ENCODE measurements at places on chromosomes 1 and 21.
A peak's percentile ranks its signal among the peaks of the same experiment; 100 is the strongest.

GRCh38 chr1:151156515-151156819 lies at the start of gene TNFAIP8L2:
TNFAIP8L2 (plus strand) TSS chr1:151156649; CDS start chr1:151158698, 2,049 bp downstream.
- DNase-seq = peak; percentile 57

DNA sequence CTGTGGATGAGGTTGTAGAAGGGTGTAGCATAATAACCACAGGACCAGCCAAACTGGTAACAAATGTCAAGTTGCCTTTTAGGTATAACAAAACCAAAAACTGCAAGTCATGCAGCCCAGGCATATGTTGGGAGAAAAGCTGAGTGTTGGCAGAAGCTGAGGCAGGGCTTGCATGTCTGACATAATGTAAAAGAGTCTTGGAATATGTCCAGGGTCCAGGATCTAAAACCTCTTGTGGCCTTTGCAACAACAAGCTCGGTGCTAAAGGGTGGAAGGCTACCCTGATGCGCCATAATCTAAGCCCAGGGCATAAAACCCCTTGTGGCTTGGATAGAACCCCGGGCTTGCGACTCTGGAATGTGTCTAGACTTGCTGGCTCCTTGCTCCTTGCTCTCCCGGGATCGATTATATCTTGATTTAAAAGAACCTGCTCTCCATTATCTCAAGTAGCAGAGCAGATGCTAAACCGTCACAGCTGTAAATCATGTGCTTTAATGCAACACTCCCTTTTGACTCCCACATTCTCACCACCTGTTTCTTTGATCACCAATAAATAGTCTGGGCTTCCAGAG lies 26.5 kb upstream of the SLC35A3 start:
- DNase-seq = no peak

- no peak for DNase-seq
These were observed 124.8 kb downstream of the TMEM53 start for GRCh38 chr1:44549510-44549909.

DNA sequence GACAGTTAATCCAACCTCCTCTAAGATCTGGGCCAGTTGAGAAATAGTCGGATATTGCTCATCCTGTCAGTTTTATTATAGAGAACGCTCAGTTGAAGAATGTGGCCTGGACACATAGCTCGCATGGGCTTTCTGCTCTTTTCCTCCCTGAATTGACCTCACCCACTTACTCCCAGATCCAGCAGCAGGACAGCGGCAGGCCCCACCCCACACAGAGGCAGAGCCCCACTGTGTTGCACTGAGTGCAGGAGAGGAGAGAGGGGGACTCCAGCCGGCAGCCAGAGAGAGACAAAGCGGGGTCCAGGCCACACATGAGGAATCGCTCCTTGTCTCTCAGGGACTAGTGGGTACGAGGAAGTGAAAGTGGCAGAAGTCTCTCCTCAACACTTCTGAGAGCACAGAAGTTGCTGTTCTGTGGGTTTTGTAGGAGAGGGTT lies 78.6 kb downstream of the LAMC1 start:
- DNase-seq = peak; percentile 33

DNA sequence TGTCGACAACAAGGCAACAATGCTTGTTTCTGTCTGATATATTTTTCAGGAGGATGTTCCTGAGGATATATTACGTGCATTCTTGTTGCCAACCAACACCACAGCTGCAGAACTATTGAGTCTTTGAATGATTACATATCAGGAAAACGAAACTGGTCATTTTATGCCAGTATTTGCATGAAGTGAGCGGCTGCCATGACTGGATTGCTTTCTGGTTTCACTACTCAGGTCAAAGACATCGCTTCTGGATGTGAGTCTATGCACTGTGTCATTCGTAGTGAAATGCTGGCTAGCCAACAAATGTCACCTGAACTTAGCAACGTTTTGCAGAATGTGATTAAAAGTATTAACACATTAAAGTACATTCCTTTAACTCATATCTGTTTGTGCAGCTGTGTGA lies 35.8 kb upstream of the OLFM3 start:
- no peak for DNase-seq

- DNase-seq = no peak
These were observed 126.7 kb downstream of the HMCN1 start for GRCh38 chr1:185860859-185861258.

- no peak for DNase-seq
These were observed 32.3 kb downstream of the MAN1C1 start for GRCh38 chr1:25648681-25649440.

DNA sequence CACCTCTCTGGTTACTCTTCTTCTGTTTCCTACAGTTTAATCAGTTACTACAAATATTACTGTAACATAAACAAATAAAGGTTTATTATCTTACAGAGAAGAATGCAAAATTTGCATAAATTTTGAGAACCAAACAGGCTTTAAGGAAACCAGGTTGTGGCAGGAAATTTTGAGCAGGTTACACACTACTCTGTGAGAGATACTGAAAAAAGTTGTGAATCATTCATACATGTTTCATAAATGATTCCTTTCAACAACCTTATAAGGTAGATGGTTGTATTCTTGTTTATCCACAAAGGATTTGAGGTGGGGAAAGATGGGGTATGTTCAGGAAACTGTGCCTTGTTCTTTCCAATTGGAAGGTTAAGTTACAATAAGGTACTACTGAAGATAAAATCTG lies 58.6 kb downstream of the MAST2 start:
- DNase-seq = no peak

DNA sequence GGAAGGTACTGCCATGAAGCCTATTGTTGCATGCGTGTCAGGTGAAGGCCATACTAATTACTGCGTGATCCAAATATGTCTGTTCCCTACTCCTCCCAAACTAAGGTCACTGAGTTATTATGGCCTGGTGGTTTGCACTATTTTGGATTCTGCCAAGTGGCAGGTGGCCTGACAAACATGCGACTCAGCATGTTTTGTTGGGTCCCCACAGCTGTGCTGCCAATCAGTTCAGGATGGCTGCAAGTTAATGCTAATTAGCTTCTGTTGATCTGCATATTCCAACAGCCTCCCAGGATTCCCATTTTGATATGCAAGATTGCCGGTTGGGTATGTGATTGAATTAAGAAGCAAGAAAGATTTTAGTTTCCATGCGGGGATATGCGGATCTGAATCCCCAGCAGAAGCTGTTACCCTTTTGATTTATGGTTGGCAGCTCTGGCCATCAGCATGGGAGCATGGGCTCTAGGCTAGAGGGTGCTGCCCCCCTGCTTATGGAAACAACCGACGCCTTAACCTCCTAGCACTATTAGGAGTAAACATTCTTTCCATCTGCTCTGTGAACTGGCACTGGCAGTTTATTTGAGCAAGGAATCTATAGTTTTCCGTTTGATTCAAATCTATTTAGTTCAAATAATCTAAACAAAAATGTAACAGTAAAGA lies 429.8 kb upstream of the C1orf87 start:
- no peak for DNase-seq

DNA sequence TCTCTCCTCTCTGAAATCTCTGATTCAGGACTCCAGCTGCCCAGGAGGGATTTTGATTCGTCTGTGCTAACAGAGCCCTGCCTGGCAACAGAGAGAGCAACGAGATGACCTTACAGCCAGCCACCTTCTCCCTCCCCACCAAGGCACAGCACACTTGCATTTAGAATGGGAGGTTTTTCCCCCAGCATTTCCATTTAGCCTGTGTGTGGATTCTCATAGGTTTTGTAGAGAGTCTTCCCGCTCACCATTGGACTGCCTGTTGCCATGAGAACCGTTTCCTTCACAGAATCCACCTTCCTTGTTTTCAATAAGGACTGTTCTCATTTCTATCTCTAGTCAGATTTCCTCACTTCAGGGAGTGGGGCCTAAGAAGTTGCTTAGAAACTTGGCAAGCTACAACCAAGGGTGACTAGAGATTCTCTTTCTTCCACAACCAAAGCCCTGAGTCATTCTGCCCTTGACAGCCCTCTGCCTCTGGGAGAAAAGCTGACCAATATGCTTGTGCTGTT lies 5.8 kb upstream of the IKBKE start:
- DNase-seq = no peak

DNA sequence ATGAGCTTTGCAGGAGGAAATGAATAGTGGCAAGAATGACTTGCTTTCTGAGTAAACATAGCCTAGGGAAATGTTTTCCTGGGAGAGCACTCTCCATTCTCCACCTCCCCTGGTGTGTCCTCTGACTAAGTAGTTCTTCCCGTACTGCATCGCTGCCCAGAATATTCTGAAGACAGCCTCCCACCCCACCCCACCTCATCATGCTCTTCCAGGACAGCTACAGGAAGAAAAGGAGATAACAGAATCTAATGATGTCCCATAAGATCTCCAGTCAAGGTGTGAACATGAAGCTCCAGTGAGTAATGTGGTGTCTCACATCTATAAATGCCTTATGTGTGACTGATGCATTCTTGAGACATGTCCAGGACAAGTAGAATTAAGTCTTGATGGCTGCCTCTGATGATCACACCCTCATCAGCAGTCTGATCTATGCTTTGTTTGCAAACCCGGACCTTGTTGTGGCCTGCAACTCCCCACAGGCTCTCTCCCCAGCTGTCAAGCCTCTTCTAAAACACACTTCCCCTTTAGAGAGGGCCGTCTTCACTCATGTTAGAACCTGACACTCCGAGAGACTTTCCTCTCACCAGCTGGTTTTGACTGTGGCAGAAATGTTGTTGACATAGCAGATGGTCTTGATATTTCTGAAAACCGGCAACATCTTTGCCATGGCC lies 183.0 kb downstream of the CYYR1 start:
- DNase-seq = no peak

- DNase-seq = no peak
These were observed 1.7 kb upstream of the MRPS15 start for GRCh38 chr1:36465731-36466369.

- DNase-seq = no peak
These were observed 200.0 kb downstream of the NFIA start for GRCh38 chr1:61282387-61282786.

DNA sequence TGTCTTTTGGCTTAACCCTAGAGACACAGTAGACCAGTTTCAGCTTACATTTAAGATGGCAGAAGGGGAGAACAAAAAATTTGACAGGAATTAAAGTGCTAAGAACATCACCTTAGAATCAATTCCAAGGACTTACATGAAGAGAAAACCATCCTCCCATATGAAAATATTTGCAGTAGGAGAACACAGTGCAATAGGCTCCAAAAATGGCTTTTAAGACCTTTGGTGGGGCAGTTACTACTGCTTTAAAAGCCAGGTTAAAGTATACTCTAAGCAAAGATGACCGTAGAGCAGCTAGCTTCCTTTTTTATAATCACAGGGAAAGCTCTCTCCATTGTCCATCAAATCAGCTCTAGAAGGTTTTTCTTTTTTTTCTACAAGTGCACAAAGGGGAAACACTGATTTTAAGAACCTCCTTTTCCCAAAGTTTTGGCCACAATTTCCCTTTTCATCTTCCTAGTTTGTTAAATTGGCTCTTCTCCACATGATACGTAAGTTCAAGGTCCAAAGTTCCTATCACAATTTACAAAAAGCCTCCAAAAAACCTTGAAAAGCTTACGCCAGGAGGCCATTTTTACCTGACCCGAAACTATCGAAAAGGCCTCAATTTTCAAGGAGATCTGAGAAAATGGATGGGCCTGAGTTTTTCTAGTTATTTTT lies 3.3 kb downstream of the TXNIP start:
- no peak for DNase-seq

GRCh38 chr1:19032701-19033514 lies 76.4 kb upstream of the IFFO2 start:
- DNase-seq = no peak

DNA sequence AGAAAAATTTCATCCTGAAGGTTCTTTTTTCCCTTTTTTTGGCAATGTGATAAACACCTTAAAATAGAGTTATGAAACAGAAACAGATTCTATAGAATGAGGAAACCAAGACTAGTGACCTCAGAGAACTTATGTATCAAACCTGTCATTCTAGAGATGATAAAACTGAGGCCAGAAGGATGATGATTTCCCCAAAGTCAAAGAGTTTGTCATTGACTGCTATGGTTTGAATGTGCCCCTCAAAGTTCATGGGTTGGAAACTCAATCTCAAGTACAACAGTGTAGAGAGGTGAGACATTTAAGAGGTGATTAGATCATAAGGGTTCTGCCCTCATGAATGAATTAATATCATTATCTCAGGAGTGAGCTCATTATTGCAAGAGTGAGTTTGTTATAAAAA lies 13.7 kb upstream of the BEND5 start:
- DNase-seq = no peak

DNA sequence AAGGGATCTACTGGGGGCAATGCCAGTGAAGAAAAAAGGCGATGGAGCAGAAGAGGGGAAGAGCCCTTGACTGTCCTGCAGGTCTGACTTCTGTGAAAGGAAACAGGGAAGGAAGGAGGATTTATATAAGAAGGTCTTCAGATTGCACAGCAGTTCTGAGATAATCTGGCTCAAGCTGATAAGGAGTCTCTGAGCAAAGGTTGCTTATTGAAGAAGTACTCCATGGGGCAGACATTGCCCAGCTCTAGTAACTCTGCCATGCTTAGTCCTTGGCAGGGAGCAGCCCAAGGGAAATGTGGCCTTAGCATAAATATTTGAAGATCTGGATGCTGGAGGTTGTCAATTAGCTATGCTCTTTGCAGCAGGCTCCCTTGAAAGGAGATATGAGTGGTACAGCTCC lies 15.9 kb upstream of the TTF2 start:
- no peak for DNase-seq

- no peak for DNase-seq
These were observed 5.4 kb upstream of the NTNG1 start for GRCh38 chr1:107135463-107135862.

DNA sequence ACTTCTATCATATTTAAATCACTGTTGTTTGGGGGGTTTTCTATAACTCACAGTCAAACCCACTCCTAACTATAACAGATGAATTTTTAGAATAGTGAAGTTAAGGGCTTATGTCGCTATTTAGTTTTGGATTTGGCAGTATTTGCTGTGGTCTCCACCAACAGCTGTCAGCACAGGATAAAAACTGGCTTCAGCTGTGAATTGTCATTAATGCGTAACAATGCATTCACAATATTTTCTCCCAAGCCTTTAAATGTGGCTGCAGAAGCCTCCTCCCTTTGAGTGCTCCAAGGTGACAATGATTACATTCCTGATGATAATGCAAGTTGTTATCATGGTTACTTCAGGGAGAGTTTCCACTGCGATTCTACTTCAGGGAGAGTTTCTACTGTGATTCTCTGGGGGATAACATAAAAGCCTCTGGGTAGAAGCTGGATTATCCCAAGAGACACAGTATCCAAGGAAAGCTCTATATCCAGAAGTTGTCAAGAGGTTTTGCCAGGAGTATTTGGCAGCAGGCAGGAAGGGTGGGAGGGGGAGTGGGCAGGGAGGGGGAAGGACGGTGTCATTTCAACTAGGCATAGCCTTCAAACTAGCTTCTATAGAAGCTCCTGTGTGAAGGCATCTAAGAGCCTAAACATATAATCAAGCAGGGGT lies 14.9 kb upstream of the SMIM12 start:
- no peak for DNase-seq
